ENCODE measurements at places on chromosomes 11 and 22. TPM values are rescaled to one million over a fixed set of nuclear protein-coding genes. Genes with fewer than 3 reads are reported as not detected.

The CD3D gene
- polyA plus RNA-seq = 31.7 TPM

The PLEKHA7 gene
- polyA plus RNA-seq = 1.8 TPM

DNA sequence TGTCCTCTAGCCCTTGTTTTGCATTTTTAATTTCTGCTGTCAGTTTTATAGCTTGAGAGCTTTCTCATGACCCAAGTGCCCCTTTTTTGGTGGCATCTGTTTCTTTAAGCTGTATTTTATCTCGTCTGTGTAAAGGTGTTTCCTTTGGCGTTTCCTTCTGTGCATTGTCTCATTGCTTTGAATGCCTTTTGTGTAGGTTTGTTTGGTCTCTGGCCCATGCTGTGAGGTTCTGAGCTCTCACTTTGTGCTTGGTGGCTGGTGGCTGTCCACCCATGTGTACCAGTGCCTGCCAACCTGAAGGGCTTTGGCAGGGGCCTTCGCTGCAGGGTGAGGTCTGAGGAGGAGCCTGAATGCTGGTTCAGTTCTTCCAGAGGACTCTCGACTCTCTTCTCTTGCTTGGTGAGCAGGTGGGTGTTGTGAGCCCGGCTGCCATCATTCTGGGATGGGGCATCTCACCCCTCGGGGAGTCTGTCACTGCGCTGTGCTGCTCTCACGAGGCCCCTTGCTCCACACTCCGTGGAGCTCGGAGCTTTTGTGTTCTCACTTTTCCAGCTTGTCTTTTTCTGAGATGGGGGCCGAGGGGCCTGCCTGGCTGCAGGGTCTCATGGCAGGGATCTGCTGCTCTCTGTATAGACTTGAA is 14.9 kb downstream of the AP2A2 start:
- DNase-seq = no peak

- no peak for DNase-seq
Measured at GRCh38 chr11:23288003-23288783, 427.9 kb upstream of the CCDC179 start.

DNA sequence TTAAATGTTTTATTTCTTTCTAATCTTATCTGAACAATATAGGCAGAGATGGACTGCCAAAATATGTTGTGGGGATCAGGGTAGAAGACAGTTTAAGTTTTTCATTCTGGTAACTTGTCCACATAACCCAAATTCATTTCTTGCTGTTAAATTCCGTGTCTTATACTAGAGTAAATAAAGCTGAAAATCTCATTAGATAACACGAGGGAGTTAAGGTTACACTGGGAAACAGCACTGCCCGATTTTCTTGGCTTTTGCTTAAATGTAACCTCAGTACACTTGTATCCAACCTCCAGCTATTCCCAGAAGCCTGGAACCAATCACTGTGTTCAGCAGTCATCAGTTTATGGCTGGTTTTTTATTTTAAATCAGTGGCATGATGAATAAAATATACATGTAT is 48.2 kb downstream of the MICAL3 start:
- DNase-seq = no peak

DNA sequence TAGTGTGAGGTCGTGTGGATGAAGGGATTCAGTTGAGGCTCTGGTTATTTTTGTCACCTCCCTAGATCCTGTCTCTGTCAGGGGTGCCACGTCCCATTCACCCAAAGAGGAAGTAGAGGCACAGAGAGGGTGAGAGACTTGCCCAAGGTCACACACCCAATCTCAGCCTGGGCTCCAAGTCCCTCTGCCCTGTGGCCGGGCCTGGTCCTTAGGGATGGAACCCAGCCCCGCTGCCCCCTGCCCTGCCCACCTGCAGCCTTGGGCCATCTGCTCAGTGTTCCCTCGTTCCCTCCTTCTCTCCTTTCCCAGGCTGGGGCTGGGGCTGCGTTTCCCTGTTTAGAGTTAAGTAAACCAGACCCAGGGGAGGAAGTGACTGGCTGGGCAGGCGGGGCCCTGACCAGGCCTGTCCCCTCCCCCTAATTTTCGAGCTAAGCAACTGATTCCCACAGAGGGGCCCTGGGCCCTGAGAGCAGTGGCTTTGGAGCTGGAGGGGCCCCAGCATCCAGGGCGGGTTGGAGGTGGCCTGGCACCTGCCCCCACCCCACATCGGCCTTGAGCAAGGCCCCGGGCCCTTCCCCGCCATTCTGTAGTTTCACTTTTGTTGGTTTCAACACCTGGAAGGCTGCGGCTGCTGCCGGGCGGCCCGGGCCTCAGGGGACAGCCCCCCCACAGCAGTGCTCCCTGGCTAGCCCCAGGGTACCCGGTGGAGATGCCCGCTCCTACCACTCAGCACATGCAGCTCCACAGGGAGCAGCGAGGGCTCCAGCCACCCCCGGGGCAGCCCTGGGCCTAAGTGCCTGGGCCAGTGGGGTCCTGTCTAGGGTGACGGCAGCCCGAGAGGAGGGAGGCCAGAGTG is 1.5 kb downstream of the TCIRG1 start:
- DNase-seq = peak; percentile 93

The RIN1 gene
- polyA plus RNA-seq = 7.0 TPM

The NLRP10 gene
- not detected for polyA plus RNA-seq

DNA sequence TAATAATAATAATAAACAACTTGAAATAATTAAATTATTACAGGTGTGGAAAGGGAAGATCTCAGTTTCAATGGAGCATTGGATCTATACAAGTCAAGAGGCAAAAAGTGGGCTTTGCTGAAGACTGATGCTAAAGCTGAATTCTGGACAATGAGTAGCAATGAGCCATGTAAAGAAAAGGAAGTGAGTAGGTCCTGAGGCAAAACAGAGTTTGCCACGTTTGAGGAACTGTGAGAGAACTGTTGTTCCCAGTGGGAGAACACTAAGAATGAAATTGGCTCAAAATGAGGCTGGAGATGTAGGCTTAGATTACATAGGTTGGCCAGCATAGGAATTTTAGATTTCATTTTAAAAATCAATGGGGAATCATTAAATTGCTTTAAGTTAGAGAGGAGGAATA is 33.9 kb upstream of the TEAD1 start:
- no peak for DNase-seq

Measured in spleen (tissue), 13 donors.